Renal pelvis (tissue), 12 donors: ENCODE measurements at places on chromosomes 7 and 10. TPM values are rescaled to one million over a fixed set of nuclear protein-coding genes. Genes with fewer than 3 reads are reported as not detected.

The GIMAP6 gene
- 14.3 TPM for polyA plus RNA-seq

DNA sequence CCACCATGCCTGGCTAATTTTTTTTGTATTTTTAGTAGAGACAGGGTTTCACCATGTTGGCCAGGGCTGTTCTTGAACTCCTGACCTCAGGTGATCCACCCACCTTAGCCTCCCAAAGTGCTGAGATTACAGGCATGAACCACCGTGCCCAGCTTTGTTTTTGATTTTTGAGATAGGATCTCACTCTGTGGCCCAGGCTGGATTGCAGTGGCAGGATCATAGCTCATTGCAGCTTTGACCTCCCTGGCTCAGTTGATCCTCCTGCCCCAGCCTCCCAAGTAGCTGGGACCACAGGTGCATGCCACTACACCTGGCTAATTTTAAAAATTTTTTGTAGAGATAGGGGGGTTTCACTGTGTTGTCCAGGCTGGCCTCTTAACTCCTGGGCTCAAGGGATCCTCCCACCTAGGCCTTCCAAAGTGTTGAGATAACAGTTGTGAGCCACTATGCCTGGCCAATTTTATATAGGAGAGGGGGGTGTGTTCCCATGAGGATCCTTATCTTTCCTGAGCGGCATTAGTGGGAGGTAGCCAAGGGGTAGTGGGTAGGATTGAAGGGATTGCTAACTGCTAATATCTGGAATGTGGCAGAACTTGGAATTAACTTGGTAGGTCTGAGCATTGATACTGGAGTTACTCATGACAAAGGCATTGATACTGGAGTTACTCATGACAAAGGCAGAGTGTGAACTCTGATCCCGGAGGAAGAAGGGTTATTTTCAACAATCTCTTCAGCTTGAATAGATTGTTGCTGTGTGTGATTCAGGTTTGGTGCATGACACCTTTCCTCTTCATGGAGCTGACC, 1.0 kb upstream of the NOLC1 start:
- DNase-seq, result no peak

- no peak for DNase-seq
These were observed 170.6 kb upstream of the IMMP2L start for GRCh38 chr7:111732923-111733322.

- DNase-seq, result peak; percentile 26
These were observed 671.1 kb upstream of the CELF2 start for GRCh38 chr10:10346390-10347150.

DNA sequence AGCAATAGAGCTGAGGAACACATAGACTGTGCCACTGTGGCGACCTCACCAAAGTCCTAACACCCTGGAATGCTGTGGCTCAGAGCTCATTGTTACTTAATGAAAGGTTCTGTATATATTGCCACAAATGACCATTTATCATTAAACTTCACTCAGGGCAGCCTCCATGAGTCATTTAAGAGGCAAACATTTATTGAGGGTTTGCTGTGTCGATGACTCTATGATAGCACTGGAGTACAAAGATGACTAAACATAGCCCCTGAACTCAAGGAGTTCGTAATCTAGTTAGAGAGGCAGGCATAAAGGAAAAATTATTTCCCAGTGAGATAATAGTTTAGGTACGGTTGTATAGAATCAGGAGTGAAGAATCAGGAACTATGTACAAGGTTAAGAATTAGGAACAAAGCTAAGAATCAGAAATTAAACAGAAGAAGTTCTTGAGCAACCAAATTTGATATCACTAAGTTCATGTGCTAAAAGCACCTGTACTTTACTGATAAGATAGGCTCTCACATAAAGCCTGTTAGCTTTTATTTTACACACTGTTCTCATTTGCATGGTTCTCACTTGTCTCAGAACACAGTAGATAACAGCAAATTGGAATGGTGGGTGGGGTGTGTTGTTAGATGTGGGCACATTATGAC, 7.9 kb downstream of the ENTPD7 start:
- no peak for DNase-seq

DNA sequence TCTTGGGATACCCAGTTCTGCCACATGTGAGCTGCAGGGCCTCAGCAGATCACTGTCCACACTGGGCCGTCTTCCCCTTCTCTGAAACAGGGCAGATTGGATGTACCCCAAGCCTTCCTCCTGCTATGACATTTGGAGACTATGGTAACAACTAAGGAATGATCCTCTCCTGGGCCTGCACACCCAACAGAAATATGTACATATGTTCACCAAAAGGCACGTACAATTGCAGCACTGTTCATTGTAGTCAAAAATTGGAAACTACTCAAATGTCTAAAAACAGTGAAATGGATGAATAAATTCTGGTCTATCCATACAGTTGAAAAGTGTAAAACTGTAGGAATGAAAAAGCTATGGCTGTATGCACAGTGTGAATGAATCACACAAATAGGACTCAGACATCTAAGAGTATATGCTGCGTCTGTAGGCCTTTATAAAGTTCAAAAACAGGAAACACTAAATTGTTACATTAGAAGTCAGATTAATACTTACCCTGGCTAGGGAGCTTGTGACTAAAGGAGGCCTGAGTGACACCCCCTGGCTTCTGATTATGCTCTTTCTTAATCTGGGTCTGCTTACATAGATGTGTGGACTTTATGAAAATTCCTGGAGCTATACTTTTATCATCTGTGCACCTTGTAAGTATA, 16.1 kb upstream of the XPNPEP1 start:
- no peak for DNase-seq

DNA sequence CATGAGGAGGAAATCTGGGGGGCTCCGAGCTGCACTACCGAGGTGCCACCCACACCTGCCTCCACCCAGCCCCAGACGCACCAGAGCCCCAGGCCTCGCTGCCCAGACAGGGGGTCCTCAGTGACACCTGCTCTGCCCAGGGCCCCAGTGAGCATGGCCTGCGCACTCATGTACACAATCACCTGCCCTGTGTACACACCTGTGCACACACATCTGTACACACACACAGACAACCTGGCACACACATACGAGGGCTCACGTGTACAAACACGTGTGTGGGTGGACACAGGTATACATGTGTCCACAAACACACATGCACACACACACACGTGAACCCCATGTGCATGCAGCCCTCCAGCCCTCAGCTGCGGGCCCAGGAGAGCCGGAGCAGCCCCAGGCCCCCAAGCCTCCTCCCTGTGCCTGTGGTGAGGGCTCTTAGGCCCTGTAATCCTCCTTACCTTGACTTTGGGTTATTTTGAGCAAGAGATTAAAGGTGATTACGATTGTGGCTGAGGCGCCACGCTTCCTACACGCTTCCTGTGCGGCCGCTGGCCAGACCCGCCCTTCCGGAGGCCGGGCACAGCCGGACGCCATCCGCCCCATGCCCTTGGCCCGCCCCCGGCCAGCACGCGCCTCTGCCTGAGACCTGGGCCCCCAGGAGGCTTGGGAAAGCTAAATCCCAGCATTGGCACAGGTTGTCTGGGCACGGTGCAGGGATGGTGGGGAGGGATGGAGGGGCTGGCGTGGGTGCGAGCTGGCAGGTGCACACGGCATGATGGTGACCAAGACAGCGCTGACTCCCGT, 71.9 kb downstream of the ELFN1 start:
- no peak for DNase-seq

DNA sequence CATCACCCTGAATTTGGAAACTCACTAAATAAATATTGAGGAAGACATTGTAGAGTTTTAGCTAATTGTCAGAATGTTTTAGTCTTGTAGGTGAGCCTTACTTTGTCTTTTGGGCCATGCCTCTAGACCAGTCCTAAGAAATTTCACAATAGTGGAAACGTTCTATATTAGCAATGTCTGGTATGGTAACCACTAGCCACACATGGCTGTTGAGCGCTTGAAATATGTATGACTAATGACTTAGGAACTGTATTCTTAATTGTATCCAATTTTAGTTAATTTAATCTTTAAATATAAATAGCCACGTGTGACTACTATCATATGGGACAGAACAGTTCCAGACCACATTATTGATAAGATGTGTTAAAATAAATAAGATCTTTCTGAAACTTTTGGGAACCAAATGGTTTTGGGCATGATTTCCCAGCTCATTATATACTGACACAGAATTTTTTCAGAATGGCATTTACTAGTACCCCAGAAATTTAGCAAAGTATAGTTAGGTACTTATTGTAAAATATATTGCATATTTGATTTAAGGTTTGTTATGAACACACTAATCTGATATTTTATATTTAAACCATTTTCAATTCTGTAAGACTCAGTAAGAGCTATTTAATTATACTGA, 95.0 kb downstream of the VPS50 start:
- DNase-seq, result no peak

DNA sequence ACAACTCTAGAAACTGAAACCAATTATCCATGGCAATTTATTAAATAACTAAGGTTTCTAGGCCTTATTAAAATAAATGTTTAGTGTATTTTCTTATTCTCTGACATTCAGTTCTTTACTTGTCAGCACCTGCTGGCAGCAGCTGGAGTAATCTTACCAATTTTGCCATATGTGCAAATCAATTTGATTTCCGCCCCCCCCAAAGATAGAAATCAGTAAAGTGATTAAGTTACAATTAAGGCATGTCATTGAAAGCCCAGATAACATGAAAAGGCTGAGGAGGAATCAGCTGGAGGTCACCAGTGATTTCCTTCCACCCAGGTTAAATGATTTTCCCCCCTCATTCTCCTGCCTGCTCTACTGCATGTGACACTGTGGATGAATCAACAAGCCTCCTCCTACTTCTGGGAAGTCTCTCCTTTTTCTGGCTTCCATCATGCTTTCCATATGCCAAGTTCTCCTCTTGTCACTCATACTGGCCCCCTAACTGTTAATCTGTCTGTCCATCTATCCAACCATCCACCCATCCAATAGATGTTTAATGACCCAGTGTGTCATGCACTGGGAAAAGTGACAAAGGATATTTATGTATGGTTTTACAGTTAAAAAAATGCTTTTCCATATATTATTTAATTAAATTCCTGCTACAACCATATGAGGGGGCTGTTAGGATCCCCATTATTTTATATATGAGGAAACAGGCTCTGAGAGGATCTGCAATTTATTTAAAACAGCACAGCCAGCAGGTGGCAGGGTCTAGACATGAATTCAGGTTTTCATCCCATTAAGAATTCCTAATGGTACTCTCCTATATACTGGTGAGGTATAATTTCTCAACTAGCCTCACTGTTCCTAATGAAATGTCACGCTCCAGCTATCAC, 116.5 kb downstream of the ATXN7L1 start:
- peak; percentile 48 for DNase-seq

- DNase-seq, result no peak
These were observed 11.5 kb upstream of the CDHR3 start for GRCh38 chr7:105951597-105951996.

GRCh38 chr10:29239569-29240472, 49.0 kb upstream of the LYZL1 start:
- DNase-seq, result no peak

GRCh38 chr7:23184709-23185359, 3.0 kb downstream of the NUP42 start:
- no peak for DNase-seq

The MSS51 gene
- polyA plus RNA-seq, result 4.9 TPM

DNA sequence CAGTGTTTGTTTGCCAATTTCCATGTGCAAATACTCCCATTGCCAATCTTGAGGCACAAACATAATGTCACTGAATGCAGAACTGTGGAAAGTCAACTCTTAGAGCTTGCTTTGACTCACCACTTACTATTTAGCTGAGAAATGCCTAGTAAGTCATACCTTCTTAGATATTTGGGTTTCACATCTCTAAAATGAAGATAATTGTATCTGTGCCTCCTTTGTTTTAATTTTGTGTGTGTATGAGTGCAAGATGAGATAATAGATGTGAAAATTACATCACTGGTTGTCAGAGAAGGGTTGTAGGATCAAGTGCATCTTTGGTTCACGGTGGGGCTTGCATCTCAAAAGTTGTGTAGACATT, 407.5 kb downstream of the INHBA start:
- no peak for DNase-seq

The SAMD9 gene
- polyA plus RNA-seq, result 5.2 TPM

DNA sequence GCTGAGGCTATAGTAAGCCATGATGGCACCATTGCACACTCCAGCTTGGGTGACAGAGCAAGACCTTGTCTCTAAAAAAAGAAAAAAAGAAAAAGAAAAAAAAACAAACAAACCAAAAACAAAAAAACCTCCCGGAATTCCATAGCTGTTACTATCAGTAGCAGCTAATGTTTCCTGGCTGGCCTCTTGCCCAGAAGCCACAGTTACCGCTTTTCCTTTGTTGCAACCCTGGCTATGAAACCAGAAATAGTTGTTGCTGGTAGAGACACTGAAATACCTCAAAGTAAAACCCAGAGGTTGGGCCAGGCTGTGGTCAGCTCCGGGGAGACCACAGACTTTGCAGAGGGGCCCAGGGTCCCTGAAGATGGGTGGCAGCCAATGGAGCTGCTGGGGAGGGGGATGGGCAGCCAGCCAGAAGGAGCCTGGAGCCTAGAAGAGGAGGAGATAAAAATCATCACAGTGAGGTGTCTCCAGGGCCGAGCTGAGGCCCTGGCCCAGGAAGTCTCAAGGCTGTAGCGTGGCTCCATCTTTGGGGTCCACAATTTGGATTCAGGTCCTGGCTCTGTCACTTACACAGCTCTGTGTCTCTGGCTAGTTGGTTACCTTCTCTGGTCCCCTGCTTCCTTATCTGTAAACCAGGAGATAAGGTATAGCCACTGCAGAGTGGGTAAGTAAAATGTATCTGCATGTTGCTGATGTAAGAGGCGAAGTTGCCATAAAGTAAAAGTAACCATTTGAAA, 3.4 kb upstream of the CHST12 start:
- peak; percentile 83 for DNase-seq

DNA sequence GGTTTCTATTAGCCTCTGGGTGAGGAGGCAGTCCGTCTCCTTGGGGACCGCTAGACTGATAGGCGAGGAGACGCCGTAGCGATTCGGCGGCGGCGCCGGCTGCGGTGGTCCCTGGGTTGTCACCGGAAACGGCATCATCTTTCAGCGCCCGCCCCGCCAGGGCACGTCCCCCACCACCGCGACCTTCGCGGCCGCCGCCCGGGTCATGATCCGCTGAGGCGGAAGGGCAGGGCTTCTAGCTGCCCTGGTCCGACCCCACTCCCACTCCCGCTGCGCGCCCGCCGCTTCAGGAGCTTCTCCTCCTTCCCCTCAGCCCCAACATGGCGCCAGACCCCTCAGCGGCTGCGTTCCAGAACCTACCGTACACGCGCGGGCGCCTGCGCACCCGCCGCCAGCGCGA, at the start of gene PAPOLB:
PAPOLB (minus strand) TSS at position 358 of the 400 bp plus-strand sequence; CDS start at position 138, 220 bp downstream.
- no peak for DNase-seq

The NCF1 gene
- polyA plus RNA-seq, result 2.1 TPM

- DNase-seq, result no peak
These were observed 147.1 kb downstream of the LRRC4 start for GRCh38 chr7:127884066-127884559.

The ZNF138 gene
- 12.6 TPM for polyA plus RNA-seq
